Kidney tubule cell (primary cell): ENCODE measurements at places on chromosomes 4 and X.

DNA sequence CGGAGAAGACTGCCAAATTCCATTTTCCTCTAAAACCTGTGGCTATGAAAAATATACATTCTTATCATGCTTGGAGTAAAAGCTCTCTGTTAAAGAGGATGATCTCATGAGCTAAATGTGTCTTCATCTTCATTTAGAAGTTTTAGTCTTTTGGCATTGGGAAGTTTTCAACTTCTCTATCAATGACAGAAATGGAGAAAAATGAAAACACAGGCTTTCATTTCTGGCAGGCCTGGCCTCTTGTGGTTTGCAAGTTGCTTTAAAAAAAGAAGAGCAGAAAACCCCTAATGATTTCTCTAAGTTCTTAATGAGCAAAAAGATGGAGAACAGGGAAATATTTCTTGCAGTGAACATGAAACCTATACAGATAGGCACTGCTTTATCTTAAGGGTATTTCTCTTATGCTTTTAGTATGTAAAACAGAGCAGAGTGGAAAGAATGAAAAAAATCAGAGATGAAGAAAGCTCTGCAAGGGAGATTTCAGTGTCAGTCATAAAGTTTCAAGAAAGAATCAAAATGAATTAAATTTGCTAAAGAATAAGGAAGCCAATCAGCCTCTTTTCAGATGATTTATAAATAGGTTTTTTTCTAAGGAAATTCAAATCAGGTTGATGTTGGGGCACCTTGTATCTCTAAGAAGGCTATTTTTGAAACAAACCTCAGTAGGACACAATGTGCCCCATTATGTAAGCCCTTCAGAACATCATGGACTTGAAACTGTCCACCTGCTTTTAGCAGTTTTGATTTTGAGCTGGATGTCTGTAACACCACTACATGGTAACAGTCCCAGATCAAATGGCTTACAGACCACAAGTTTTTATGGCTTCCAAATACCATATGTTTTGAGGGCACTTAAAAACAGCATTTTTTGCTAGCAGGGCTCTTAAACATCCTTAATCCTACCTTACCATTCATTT is 225.0 kb downstream of the GRIA3 start:
- no peak for DNase-seq

GRCh38 chrX:132263127-132263526 is 43.9 kb upstream of the RAP2C start:
- no peak for DNase-seq

GRCh38 chr4:121551271-121551670 is 145.5 kb downstream of the ANXA5 start:
- DNase-seq = peak; percentile 45

DNA sequence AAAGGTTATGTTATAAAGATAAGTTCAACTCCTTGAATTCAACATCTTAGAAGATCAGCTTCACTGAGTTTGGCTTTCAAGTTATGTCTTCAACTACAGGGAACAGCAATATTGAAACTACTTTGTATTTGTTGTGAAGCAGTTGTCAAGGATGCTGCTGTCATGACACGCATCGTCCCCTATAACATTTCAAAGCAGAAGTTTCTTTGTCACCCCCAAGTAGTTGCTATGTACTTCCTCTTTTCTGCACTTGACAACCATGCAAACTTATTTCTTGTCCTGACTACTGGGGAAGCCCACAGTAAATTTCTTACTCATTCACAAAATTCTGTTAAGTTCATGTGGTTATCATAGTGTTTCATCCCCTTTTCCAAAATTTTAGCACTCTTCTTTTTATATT is 14.3 kb downstream of the ANTXR2 start:
- DNase-seq = peak; percentile 39

GRCh38 chr4:7029212-7029611 is 14.0 kb upstream of the TADA2B start:
- no peak for DNase-seq

GRCh38 chrX:71640002-71640401 is 21.7 kb upstream of the CXCR3 start:
- DNase-seq = no peak

- DNase-seq = peak; percentile 63
These were observed 56.4 kb upstream of the PAK3 start for GRCh38 chrX:111039606-111040005.

GRCh38 chrX:118174516-118175098 is 58.0 kb upstream of the KLHL13 start:
- no peak for DNase-seq

DNA sequence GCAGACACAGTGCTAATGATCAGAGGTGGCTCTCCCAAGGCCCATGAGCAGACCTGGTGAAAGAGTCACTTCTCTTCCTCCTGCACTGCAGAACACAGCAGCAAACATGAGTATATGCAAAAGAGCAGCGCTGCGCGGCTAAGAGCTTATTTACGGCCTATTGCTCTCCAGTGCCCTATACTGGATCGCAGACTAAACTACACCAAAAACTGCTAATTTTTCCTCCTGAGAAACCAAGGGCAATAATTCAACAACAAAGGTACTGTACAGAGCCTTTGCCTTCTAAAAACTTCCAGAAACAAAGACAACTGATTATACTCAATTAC is 702.5 kb downstream of the ARAP2 start:
- DNase-seq = peak; percentile 4

GRCh38 chr4:81040012-81040659 is 9.6 kb downstream of the BMP3 start:
- DNase-seq = peak; percentile 48

- peak; percentile 88 for DNase-seq
These were observed 272.8 kb upstream of the EPHA5 start for GRCh38 chr4:65943076-65943475.

DNA sequence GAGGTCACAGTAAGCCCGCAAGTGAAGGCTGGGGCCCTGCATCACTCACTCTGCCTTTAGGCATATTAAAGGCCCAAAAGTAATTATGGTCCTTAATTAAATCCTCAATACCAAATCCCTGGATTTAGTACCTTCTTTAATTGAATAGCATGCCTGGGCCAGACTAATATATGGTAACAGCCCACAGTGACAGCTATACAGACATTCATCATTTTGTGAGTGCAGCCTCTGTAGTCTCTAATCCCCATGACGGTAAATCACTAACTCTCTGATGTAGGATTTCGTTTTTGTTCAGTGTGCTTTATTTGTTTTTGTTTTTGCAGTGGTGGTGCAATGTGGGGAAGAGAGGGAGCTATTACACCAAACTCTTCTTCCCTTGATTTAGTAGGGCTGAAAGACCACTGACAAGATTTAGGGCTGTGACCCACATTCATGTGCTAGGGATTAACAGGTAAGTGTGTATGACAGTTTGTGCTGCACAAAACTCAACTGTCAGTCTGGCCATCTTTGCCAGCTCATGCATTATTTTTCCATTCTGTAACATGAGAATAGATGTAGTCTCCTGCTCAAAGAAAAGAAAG is 60.6 kb upstream of the SLC39A8 start:
- DNase-seq = no peak

- DNase-seq = no peak
These were observed 110.7 kb upstream of the TLR3 start for GRCh38 chr4:185958094-185958747.

DNA sequence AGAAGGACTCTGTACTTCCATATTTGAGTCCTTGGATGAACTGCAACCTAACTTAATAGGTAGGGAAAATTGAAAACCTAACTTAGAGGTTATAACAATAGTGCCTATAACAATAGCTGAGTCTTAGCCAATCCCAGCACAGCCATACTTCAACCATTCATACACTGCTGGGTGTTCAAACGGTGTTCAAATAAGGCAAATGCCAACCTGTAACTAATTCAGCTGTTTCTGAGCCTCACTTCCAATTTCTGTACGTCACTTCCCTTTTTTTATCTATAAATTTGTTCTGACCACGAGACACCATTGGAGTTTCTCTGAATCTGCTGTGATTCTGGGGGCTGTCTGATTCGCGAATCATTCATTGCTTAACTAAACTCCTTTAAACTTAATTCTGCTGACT is 9.6 kb upstream of the GRSF1 start:
- DNase-seq = no peak

GRCh38 chr4:100317032-100317864 is 127.0 kb upstream of the DDIT4L start:
- DNase-seq = no peak

- DNase-seq = no peak
These were observed 59.0 kb upstream of the ATP8A1 start for GRCh38 chr4:42715807-42716482.

GRCh38 chr4:79852305-79852730 is 220.7 kb downstream of the ANTXR2 start:
- no peak for DNase-seq

DNA sequence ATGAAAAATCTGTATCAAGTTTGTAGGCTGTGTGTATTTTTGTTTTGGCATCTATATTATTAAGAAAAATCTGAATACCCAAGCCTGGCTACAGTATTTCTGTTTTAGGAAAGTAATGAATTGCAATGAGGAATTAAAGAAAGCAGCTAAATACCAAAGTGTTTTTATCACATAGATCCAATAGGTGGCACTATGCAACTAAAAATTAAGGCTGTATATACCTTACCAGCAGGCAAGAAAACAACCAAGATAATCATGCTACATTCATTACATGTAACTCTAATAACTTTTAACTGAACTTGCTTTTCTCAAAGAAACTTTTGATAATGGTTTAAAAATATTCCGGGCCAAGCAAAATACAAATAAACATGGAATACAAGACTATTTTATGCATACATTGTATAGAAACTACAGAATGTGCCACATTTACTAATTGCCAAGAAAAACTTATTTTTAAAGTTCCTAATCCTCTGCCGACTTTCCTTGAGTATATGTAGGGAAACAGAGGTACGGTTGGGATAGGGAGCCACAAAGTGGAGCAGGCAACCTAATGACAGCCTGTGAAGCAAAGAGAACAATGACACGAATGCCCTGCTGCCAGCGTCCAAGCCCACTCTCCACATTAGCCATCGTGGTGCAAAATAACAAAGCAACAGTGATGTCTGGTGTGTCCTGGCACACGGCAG is 63.7 kb downstream of the SEC24D start:
- peak; percentile 56 for DNase-seq

- no peak for DNase-seq
These were observed 80.7 kb downstream of the FRMPD3 start for GRCh38 chrX:107530141-107530540.

GRCh38 chr4:131098976-131099375 is 2003.0 kb downstream of the C4orf33 start:
- DNase-seq = no peak

DNA sequence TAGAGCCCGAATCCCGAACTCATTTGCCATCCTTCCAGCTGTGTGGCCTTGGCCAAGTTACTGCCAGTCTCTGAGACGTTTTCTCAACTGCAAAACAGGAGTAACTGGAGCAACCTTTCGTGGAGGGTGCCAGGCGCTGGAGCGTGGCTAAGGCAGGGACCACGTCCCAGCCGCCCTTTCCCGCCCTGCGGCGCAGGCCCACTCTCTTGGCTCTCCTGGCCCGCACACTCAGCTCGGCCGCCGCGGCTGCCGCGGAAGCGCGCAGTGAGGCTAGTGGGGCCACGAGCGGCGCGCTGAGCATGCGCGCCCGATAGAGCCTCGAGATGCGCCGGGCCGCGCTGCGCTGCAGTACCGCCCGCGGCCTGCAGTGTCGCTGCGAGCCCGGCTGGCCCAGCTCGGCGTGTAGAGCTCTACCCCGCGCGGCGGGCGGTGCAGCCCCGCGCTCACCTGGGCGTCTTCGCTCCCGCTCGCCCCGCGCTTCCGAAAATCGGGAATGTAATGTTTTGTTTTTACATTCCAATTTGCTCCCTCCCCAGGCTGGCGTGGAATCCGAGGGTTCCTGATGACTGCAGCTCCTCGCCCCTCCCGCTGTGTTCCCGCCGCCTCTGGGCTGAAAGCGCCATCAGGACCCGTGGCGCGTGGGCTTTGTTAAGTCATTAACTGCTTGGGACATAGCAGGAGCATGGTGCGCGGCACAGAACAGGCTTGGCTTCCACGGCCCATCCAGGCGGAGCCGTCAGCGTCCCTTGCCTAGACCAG is 4.0 kb upstream of the ZNF518B start:
- peak; percentile 23 for DNase-seq

DNA sequence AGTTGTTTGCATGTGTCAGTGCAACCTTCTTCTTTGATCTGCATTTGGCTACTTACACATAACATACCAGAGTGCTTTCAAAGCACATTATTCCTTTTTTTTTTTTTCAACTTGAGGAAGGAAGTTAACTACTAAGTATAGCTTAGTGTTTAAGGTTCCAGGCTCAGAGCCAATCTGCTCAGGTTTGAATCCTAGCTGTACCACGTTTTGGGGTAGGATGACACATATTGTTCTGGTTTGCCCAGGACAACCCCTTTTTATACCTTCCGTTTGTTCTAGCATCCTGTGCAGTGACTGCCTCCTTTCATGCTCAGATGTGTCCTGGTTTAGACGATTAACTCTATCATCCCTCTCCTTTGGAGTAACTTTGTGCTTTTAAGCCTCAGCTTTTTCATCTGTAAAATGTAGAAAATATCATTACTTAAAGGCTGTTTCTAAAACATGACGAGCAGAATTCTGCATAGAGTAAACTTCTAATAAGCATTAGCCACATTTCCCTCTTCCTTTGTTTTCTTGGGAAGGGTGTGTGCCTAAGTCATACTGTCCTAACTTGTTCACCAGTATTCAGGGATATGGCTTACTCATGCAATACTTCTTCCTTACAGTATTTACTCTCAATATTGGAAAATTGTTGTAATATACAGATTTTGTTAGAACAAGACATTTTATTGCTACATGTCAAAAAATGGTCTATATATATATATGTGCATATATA is 281.3 kb downstream of the C4orf33 start:
- no peak for DNase-seq

DNA sequence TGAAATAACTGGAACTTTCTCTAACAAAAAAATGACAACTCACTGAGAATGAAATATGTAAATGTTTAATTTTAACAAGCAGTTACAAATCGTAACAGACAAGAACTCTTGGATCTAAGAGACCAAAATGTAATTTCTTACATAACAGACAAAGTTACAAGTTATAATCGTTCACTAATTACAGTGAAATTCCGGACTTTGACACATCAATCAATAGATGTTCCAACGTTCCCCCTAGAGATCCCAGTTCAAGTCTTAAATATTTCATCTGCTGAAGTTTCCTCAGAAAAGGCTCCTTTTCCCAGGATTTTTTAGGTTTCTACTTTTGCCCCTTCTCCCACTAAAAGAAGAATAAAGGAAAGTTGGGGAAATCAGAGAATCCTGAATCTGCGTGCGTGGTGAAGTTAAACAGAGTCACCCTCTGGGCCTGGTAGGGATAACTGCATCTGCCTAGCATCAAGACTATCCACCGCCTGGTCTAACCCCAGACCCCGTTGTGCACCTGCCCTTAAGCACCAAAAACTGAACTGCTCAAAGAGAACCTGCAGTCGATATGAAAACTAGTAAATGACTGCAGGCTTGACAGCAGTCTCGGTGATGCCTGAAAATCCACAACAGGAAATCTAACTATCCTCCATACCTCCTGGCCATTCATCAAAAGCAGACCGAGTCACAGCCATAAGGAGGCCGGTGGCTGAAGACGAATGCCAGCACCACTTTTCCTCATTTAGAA is 2.3 kb downstream of the IRF2 start:
- DNase-seq = no peak

GRCh38 chr4:77047037-77047436 is 28.8 kb downstream of the CCNI start:
- DNase-seq = peak; percentile 33
